ENCODE measurements at places on chromosomes 5 and 9. TPM values are rescaled to one million over a fixed set of nuclear protein-coding genes. Genes with fewer than 3 reads are reported as not detected.

DNA sequence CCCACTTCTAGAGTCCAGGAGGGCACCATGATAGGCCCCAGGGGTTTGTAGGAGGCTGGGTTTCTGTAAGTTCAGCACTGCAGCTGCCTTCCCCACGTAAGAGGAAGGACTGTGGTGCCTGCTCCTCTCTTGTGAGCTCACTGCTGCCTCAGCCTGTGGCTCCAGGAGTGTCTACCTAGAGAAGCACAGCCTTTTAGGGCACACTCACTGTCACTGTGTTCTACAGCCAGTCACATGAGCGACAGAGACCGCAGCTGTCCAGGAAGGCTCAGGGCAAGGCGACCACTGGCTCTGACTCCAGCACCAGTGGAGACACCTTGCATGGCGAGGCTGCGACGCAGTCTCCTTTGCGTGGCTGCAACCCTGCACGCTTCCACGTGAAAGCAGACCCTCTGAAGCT is 72.8 kb downstream of the OTULIN start:
- no peak overlapping the region for H3K4me3 ChIP-seq
- peaks cover 17% of the 10 kb centered on the region for H3K36me3 ChIP-seq
- no peak for DNase-seq
- no peaks in the 10 kb centered on the region for H3K27me3 ChIP-seq

- H3K27ac ChIP-seq, result no peak overlapping the region
- H3K4me3 ChIP-seq, result no peak overlapping the region
- H3K4me1 ChIP-seq, result no peaks in the 10 kb centered on the region
- peaks cover 2% of the 10 kb centered on the region for H3K27me3 ChIP-seq
- no peak for DNase-seq
These were observed 248.7 kb upstream of the RGMB start for GRCh38 chr5:98524773-98525172.

GRCh38 chr5:149452007-149452664 is 73.0 kb upstream of the IL17B start:
- H3K27me3 ChIP-seq, result no peaks in the 10 kb centered on the region
- no peak for DNase-seq
- no peaks in the 10 kb centered on the region for H3K4me1 ChIP-seq

DNA sequence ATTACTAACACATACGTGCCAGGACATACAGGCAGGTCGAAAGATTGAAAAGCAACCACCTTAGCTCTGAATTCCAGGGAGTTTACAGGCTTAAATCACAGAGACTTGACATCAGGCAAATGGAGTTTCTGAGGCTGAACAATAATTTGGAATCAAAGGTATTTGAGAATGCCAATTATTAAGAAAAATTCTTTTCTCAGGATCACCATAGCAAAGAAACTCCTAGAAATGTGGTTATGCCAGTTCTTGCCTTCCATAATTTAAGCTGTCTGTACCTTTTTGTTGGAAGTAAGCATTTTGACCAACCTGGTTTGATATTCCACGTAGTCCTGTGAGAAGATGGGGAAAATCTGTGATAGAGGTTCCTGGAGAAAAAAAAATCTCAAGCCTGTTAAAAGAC is 312.4 kb upstream of the SMARCA2 start:
- peaks cover 25% of the 10 kb centered on the region for H3K27me3 ChIP-seq
- H3K27ac ChIP-seq, result no peak overlapping the region
- no peaks in the 10 kb centered on the region for H3K4me1 ChIP-seq
- no peak for DNase-seq
- no peak overlapping the region for H3K4me3 ChIP-seq

DNA sequence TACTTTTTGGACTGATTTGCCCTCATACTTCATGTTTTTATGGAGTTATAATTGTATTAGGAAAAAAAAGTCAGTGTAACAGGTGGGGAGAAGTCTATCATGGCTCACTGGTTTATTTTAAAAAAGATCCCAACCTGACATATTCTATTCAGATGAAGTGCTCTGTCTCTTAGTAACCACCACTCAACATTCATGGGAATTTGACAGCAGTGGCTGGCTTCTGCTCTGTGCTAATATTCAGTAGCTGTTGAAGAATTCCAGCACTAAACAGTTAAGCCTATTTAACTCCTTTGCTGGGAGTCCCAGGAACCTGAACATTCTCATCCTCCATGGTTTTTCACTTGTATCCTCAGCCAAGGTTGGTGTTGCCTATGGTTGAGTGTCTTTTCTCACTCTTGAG is 23.1 kb downstream of the CMYA5 start:
- no peaks in the 10 kb centered on the region for H3K4me1 ChIP-seq
- no peaks in the 10 kb centered on the region for H3K36me3 ChIP-seq
- H3K27me3 ChIP-seq, result no peaks in the 10 kb centered on the region
- H3K27ac ChIP-seq, result no peak overlapping the region

- no peak overlapping the region for H3K27ac ChIP-seq
- no peak overlapping the region for H3K4me3 ChIP-seq
- no peaks in the 10 kb centered on the region for H3K36me3 ChIP-seq
These were observed 49.2 kb upstream of the FBXL17 start for GRCh38 chr5:108430931-108431608.

DNA sequence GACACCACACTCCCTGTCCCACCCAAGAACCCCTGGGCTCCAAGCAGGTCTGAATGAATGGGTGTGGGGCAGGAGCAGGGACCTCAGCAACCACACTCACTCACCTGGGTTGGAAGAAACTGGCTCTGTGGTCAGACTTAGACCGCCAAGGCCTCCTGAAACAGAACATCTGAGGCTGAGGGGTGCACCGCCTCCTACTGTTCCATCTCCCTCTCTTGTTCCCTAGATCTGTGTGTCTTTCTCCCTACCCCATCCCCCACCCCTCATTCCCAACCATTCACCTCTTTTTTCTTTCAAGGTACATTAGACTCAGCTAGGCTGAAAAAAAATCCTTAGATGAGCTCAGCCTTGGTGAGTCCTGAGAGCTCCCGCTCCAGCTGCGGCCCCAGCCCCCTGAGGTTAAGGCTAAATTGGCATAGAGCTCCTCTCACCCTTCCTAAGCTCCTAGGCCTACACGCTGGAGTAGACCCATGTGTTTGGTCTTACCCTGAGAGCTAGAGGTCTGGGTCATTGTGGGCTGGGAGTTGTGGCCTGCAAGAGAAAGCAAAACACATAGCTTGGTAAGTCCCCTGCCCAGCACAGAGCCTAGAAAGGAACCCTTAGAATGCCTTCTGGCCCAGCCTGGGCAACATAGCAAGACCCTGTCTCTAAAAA is 4.8 kb downstream of the ECSCR start:
- DNase-seq, result peak; percentile 69
- H3K27me3 ChIP-seq, result no peaks in the 10 kb centered on the region
- peaks cover 69% of the 10 kb centered on the region for H3K4me1 ChIP-seq
- H3K36me3 ChIP-seq, result no peaks in the 10 kb centered on the region
- H3K27ac ChIP-seq, result peak overlapping the region; percentile 97
- H3K4me3 ChIP-seq, result no peak overlapping the region

The SMIM33 gene
- total RNA-seq, result 1.5 TPM

The TRAF1 gene
- 124 TPM for total RNA-seq

The SAXO1 gene
- 0.31 TPM for total RNA-seq

The MSX2 gene
- not detected for total RNA-seq

The CDH9 gene
- total RNA-seq, result not detected

The RXRA gene
- total RNA-seq, result 22.1 TPM

The CD14 gene
- 0.62 TPM for total RNA-seq
